ENCODE measurements at places on chromosomes 16 and 17.
A peak's percentile ranks its signal among the peaks of the same experiment; 100 is the strongest.

DNA sequence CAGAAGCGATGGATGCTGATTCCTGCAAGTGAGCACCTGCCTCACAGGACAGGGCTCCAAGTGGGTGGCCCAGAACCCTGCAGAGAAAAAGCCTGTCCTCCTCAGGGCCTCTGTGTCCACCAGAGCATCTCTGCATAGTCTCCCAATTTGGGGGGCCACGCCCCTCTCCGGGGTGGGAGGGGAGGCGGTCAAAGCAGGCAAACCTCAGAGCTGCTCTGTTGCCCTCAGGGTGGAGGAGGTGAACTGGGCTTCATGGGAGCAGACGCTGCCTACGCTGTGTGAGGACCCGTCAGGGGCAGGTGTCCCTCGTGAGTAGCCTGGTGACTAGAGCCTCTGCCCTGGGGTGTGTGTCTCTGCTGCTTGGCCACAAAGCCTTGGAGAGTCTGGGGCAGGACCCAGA, 19.3 kb downstream of the TRPV2 start:
- DNase-seq: no peak

DNA sequence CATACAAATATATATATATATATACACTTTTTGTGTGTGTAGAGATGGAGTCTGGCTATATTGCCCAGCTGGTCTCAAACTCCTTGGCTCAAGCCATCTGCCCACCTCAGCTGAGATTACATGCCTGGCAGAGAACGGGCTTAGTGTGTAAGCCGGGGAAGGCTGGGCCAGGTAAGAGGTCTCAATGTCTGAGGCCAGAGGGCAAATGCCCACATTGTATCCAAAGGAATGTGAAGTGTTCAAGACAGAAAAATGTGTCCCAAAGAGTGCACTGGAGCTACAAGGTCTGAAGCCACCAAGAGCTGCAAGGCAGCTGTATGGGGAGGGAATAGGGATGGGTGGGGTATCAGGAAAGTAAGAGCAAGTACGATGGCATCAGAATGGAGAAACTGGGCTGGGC, 8.8 kb downstream of the CD2BP2 start:
- no peak for DNase-seq

GRCh38 chr17:49227436-49228261, 2.9 kb downstream of the PHOSPHO1 start:
- no peak for DNase-seq

GRCh38 chr17:81432941-81433340, 37.7 kb downstream of the BAHCC1 start:
- no peak for DNase-seq

- no peak for DNase-seq
Measured at GRCh38 chr16:50653633-50654519, 27.2 kb downstream of the SNX20 start.

DNA sequence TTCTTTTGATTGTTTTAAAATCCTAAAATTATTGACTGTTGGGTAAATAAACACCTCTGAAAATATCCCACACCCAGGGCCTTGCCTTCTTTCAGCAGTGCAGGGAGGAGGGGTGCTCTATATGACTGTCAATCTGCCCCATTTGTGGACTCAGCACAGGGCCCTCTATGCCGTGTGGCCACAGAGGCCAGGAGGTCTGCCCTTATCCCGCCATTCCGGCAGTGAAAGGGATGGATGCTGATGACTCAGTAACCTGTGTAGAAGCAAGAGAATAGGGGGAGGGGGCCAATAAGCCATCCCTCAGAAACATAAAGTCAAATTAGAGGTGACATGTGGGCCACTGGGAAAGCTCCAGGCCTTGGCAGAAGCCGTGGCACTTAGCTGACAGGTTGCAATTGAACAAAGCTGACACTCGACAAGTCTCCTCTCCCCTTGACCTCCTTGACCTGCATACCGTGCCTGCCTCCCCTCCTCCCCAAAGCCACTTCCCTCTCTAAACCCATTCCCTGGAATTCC, 281.4 kb upstream of the DYNLRB2 start:
- no peak for DNase-seq

- DNase-seq: no peak
Measured at GRCh38 chr16:27324851-27325301, 11.1 kb downstream of the IL4R start.

DNA sequence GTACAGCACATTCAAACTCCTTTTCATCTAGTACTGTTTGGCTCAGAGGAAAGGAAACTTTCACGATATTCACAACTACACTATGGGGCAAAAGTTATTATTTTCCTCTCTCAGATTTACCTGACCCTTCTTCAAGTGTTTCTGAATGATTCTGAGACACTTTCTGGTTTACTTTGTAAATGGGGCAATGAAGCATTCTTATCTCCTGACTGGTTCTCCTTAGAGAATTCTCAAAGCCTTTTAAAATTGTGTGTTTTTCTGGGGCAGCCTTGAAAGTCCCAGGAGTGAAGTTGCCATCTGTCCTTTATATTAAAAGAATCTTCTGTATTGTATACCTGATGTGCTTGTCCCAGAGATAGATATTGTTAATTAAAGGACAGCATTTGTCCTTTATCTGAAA, 264.9 kb downstream of the FTO start:
- DNase-seq: no peak

- peak; percentile 22 for DNase-seq
Measured at GRCh38 chr16:12613131-12613991, 190.3 kb downstream of the CPPED1 start.

DNA sequence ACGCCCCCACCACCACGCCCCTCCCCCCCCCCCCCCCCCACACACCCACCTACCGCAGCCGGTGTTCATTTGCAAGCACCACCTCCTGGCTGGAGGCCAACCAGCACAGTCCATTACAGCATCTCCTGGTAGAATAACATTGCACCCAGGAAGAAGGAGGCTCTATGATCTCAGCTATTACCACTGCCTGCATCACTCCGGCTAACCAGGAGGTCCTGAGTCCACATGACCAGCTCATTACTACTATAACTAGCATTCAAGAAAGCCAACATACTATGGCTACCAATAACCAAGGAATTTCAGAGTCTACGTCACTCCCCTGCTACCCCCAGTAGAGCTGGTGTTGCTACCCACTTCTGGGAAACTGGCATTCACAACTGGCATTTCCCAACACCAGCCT, 81.1 kb upstream of the ALOX12 start:
- no peak for DNase-seq

GRCh38 chr16:78984324-78984723, 616.2 kb downstream of the MAF start:
- DNase-seq: no peak

DNA sequence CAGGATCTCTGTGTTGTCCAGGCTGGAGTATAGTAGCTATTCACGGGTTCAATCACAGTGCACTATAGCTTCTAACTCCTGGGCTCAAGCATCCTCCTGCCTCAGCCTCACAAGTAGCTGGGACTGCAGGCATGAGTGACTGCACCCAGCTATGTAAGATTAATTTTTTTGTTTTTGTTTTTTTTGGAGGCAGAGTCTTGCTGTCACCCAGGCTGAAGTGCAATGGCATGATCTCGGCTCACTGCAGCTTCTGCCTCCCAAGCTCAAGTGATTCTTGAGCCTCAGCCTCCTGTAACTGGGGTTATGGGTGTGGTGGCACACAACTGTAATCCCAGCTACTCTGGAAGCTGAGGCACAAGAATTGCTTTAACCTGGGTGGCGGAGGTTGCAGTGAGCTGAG, 15.8 kb downstream of the PPM1D start:
- no peak for DNase-seq

- DNase-seq: no peak
Measured at GRCh38 chr16:86392436-86393152, 117.7 kb upstream of the FOXF1 start.

GRCh38 chr16:67966549-67967182, 1.8 kb downstream of the SLC12A4 start:
- DNase-seq: no peak

GRCh38 chr16:7492122-7492521, 159.5 kb downstream of the RBFOX1 start:
- no peak for DNase-seq

- DNase-seq: no peak
Measured at GRCh38 chr16:8729779-8730334, 55.4 kb downstream of the ABAT start.

DNA sequence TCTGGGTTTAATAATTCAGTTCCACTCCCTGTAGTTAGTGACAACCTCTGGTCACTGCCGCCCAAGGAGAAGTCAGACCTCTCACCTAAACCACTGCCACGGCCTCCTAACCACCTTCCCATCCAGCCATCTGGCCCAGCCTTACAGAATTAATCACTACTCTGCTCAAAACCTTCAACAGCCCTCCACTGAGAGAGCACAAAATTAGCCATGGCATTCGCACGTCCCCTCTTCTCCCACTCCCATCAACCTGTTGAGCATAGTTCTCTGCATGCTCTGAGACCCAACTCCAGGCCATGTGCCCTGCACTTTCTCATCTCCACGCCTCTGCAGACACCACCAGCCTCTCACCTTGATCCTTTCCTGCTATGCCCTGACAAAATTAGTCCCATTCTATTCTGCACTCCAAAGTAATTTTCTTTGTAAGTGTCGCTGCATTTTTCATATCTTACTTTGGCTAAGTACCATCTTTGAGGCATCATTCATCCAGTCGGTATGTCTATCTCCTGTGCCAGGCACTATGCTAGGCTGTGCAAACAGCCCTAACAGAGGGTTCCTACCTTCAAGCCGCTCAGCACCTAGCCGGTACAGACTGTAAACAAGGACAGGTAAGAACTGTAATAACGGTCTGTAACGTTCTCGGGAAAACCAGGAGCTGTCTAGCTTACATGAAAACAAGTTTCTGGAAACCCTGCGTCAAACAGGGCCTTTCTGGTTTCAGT, 963 bp downstream of the COPRS start:
- DNase-seq: no peak

DNA sequence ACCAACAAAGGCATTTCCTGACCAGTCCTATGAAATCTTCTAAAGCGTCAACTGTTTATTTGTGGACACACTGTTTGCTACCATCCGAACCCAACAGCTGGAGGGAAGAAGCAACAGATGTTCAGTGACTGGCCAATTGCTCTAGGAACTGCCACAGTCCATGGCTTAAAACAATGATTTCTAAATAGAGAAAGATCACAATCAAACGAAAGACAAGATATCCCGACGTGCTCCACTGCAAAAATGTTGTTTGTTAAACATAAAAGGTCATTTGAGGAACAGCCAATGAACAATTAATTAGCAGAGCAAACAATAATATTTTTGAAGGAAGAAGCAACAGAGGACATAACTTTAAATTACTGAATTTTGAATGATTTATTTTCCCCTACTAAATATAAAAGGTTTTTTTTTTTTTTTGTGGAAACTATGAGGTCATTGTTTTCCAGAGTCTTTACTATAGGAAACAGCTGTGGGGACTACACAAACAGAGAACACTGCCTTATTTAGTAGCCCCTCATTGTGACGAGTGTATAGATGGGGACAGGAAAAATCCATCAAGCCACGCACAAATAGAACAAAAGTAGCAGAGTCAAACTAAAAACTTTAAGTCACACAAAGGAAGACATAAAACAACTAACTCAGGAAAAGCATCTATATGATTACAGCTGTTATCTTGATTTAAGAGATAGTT, 17.2 kb downstream of the USP31 start:
- DNase-seq: no peak

DNA sequence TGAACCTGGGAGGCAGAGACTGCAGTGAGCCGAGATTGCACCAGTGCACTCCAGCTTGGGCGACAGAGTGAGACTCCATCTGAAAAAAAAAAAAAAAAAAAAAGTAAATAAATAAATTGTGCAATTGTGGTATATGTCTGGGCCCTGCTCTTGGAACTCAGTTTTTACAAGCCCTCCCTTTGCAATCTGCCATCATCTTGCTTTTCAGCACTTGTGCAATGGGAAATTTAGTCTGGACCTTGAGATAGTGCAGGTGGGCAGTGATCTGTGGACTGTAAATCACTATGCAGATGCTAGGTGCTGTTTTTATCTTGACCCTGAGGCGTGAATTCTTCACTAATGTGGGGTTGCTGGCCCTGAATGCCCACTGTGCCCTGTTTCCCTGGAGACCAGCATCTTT, 6.5 kb upstream of the RAP1GAP2 start:
- DNase-seq: no peak

DNA sequence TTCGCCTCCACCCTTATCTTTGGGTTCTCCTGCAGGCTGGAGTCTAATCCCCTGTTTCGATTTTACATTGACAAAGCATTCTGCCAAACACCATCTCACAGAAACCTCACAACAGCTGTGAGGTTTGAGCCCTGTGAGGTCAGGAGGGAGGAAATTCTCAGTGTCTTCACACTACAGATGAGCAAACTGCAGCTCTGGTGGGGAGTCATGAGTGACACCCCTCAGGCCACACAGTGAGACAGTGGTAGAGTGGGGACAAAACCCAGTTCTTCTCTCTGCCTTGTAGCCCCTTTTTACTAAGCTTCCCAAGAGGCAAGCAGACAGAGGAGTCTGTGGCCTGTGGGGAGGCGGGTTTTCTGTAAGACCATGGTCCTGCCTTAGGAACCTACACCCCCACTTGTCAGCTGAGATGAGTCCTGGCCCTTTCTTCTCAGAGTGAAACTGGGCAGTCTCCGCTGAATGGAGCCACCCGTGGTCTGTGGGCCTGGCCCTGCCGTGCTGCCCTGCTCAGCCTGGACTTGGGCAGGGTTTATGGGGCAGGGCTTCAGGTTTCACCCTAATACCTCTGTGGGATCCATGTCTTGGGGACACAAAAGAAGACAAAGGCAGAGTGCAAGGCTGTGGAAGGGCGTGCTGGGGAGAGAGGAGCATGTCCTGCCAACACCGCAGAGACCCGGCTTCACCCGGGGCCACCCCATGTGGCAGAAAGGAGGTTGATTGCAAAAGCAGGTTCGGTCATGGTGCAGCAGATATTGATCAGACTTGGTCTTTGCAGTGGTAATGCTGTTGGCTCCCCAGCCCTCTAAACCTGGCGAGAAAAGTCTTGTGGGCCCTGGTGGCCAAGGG, 59.0 kb downstream of the ABR start:
- DNase-seq: no peak

- DNase-seq: peak; percentile 62
Measured at GRCh38 chr17:28575126-28575795, 1.4 kb downstream of the ALDOC start.

GRCh38 chr16:76490036-76490639, 212.9 kb downstream of the CNTNAP4 start:
- no peak for DNase-seq

DNA sequence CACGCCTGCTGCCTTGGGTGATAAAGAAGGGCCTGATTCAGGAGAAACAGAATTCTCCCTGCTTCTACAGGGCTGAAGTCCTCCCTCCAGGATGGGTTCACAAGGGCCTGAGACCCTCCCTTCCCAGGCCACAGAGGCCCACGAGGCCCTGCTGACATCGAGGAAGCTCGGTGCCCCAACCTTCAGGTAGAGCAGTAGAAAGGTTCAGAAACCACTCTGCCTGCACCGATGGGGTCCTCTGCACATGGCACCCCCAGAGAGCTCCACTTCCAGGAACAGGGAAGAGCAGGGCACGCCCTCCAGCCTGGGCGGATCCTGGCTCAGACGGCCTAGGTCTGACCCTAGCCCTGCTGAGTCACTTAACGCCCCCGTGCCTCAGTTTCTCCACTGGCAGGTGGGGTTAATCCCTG, 773 bp downstream of the CENPX start:
- DNase-seq: no peak

- no peak for DNase-seq
Measured at GRCh38 chr17:81035521-81036196, 708 bp downstream of the BAIAP2 start.
